SJSA1 (cell line): ENCODE measurements at places on chromosomes 1 and 21. TPM values are rescaled to one million over a fixed set of nuclear protein-coding genes. Genes with fewer than 3 reads are reported as not detected.

GRCh38 chr1:167345386-167345733, 124.7 kb downstream of the POU2F1 start:
- H3K4me3 ChIP-seq = no peak overlapping the region
- no peak overlapping the region for H3K27ac ChIP-seq
- peaks cover 9% of the 10 kb centered on the region for H3K4me1 ChIP-seq

DNA sequence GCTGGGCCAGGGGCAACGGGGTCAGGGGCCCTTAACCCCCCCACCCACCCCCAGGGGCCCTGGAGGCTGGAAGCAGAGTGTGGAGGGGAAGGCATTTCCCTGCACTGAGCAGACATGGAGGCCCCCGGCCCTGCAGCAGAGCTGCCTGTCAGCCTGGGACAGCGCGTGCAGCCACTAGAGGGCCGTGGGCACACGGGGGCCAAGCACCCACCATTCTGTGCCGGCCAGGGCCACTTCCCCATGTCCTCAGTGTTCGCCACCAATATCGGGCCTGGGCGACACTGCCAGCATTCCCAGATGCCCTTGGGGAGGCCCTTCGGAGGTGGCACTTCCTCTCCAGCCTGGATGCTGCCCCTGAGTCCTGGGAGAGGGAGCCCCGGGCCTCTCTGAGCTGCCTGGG, 23.2 kb upstream of the ARHGEF16 start:
- no peak for DNase-seq
- H3K4me1 ChIP-seq = no peaks in the 10 kb centered on the region
- H3K27me3 ChIP-seq = no peaks in the 10 kb centered on the region
- H3K4me3 ChIP-seq = no peak overlapping the region

- H3K27me3 ChIP-seq = no peaks in the 10 kb centered on the region
- DNase-seq = no peak
- H3K36me3 ChIP-seq = no peaks in the 10 kb centered on the region
- no peaks in the 10 kb centered on the region for H3K4me1 ChIP-seq
Observed at GRCh38 chr1:193569983-193570269, 383.5 kb upstream of the B3GALT2 start.

GRCh38 chr1:107228704-107229371, 88.0 kb downstream of the NTNG1 start:
- H3K4me1 ChIP-seq = no peaks in the 10 kb centered on the region
- no peak overlapping the region for H3K4me3 ChIP-seq
- H3K27me3 ChIP-seq = no peaks in the 10 kb centered on the region
- H3K27ac ChIP-seq = no peak overlapping the region

The KRTAP10-8 gene
- total RNA-seq = not detected in 2 replicates

The RGS16 gene
- total RNA-seq = 5.0 and 5.7 TPM in 2 replicates

The IGSF9 gene
- total RNA-seq = 0.16 TPM in 1 of 2 replicates, not detected in the other

The INTS11 gene
- total RNA-seq = 66.7 and 81.0 TPM in 2 replicates

DNA sequence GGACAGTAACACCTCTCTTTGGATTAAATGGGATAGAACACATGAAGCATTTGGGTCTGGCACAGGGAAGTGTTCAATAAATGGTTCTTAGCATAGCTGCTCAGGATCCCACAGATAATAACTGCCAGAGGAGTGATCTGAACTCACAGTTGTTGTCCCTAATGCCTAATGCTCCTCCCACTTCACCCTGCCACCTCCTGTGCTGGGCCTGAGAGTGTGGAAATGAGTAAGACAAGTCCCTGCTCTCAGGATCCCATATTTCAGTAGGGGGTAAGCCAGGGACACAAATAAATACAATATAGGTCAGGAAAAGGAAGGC, 19.9 kb upstream of the FOXO6 start:
- H3K36me3 ChIP-seq = no peaks in the 10 kb centered on the region
- H3K4me3 ChIP-seq = no peak overlapping the region
- no peak overlapping the region for H3K27ac ChIP-seq
- peak; percentile 11 for DNase-seq
- H3K4me1 ChIP-seq = 0 out of 2 replicates have a peak, but pooled peaks cover 3% of the 10 kb centered on the region
- H3K27me3 ChIP-seq = no peaks in the 10 kb centered on the region

DNA sequence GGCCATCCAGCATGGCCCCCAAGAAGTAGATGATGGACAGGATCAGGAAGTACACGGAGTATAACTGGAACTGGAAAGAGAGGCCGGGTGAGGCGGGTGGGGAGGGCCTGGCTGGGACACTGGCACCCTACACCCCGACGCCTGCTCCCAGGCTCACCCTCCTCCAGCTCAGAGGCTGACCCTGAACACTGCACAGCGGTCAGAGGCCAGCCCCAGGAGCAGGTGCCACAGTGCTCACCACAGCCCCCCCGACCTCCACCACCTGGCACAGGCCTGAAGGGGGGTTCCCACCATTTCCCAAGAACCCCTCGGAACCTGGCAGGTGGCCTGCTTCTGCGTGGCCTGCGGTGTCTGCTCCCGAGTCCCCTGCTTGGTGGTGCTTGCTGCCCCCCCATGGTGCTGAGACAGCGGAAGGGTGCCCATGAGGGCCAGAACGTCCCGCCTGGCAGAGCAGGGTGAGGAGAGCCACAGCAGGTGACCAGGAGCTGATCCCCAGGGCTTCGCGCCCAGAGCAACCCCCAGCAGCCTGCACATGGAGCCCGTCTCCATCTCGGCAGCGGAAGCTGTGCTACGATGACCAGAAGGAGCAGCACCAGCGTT, 26.1 kb downstream of the SLC19A1 start:
- no peak overlapping the region for H3K27ac ChIP-seq
- H3K36me3 ChIP-seq = peaks cover 57% of the 10 kb centered on the region
- H3K27me3 ChIP-seq = no peaks in the 10 kb centered on the region
- DNase-seq = no peak
- no peak overlapping the region for H3K4me3 ChIP-seq

- peaks cover 18% of the 10 kb centered on the region for H3K4me1 ChIP-seq
- H3K4me3 ChIP-seq = no peak overlapping the region
- no peak for DNase-seq
- no peaks in the 10 kb centered on the region for H3K36me3 ChIP-seq
- 0 out of 2 replicates have a peak, but pooled peaks cover 3% of the 10 kb centered on the region for H3K27me3 ChIP-seq
Observed at GRCh38 chr1:168509210-168509609, 34.6 kb downstream of the XCL2 start.

The SPATA45 gene
- not detected in 2 replicates for total RNA-seq

DNA sequence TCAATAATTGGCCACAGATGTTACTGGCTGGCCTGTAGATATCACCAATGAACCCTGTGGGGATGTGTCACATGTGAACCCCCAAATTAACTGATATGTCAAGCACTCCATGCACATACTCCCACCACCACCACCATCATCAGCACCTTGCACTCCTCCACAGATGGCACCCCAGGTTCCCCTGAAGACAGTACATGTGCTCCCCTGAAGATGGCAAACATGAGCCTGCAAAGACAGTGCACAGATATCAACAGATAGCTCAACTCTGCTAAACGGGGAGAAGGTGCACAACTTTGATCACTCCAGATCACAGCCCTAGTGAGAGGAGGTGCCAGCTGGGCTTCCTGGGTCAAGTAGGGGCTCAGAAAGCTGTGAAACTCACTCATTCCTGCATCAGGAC, 74.4 kb downstream of the CLCA4 start:
- no peak for DNase-seq
- no peaks in the 10 kb centered on the region for H3K4me1 ChIP-seq
- H3K27ac ChIP-seq = no peak overlapping the region
- H3K4me3 ChIP-seq = no peak overlapping the region
- H3K27me3 ChIP-seq = no peaks in the 10 kb centered on the region
- H3K36me3 ChIP-seq = no peaks in the 10 kb centered on the region

The RGS1 gene
- total RNA-seq = not detected in 2 replicates

DNA sequence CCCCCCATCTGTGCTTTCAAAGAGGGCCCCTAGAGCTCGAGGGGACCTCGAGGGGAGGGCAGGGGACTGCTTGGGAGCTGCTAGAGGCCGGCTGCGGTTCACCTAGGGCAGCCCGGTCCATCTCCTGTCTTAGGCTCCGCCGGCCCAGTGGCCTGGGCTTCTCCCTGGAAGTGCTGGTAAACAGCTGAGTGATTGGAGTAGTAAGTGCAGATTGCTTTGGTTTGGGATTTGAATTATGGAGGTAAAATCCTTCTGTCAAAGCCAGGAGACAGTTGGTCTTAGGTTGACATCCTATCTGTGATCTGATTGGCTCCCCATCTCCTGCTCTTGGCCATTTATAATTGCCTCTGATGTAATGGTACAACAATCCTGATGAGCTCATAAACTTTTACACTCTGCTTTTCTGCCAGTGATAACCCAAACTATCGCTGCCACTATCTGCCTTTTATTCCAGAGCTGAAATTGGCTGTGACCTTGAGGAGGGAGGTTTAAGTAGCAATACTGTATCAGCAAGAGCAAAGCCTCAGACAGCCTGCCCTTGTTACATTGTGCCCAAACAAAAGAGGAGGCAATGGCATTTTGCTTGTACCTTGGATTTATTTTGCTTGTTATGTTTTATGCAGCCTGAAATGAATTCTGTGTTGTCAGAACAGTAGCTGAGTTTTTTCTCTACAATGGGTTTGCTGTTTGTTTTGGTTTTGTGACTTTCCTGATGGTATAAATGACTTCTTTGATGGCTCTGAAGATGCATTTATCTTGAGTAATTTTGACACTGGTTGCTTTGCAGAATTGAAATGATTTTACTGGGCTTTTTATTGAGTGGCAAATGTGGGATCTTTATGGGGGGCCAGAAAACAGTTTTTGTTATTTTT, 2.4 kb downstream of the ARID1A start:
- H3K4me3 ChIP-seq = peak overlapping the region; percentile 87
- H3K27ac ChIP-seq = peak overlapping the region; percentile 88
- peaks cover 70% of the 10 kb centered on the region for H3K4me1 ChIP-seq
- H3K27me3 ChIP-seq = no peaks in the 10 kb centered on the region
- DNase-seq = peak; percentile 72
- H3K36me3 ChIP-seq = peaks cover 46% of the 10 kb centered on the region

- no peaks in the 10 kb centered on the region for H3K27me3 ChIP-seq
- DNase-seq = no peak
- no peak overlapping the region for H3K4me3 ChIP-seq
- H3K36me3 ChIP-seq = no peaks in the 10 kb centered on the region
Observed at GRCh38 chr1:208513799-208514198, 269.6 kb upstream of the PLXNA2 start.
